ENCODE measurements at places on chromosomes 4 and X.

- no peak for DNase-seq
Measured at GRCh38 chr4:139525414-139525813, 30.6 kb downstream of the SETD7 start.

GRCh38 chr4:115376866-115377265 is 263.4 kb upstream of the NDST4 start:
- no peak for DNase-seq

GRCh38 chrX:11040405-11040804 is 70.7 kb upstream of the HCCS start:
- no peak for DNase-seq

- DNase-seq: peak; percentile 43
Measured at GRCh38 chr4:185115827-185116232, 27.2 kb upstream of the SLC25A4 start.

DNA sequence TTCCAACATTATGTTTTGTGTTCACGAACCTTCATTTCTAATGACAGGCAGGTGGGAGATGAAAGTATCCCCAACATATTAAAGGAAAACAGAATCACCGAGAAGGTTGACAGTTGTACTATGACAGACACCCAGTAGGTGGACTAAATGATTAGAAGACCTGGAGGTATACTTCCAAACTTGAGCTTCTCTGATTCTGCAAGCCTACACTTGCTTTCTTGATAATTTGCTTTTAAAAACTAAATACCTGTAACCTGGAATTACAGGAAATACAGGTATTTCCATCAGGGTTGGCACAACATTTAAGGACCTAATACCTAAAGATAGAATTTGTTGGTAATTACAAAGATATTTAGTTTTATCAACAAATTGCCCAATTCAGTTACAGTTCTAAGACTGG is 43.4 kb downstream of the C4orf51 start:
- no peak for DNase-seq

DNA sequence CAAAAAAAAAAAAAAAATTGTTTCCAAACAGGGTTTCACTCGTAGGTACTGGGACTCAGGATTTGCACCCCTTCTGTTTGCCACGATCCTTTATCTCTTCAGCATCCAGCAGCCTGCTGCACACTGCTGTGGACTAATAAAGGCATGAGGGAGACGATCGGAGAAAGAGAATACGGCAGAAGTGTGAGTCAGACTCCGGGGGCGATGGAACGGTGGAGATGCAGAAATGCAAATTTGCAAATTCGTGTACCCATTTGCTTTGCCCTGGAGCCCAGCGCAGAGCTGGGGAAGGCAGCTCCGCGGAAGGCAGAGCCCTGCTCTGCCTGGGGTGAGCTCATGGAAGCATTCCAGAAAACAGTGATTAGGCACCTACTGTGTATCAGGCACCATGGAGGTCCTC is 270.3 kb downstream of the ASMT start:
- no peak for DNase-seq

GRCh38 chr4:57265831-57266582 is 155.8 kb upstream of the IGFBP7 start:
- DNase-seq: no peak

GRCh38 chr4:138967313-138967712 is 48.3 kb upstream of the NOCT start:
- no peak for DNase-seq

DNA sequence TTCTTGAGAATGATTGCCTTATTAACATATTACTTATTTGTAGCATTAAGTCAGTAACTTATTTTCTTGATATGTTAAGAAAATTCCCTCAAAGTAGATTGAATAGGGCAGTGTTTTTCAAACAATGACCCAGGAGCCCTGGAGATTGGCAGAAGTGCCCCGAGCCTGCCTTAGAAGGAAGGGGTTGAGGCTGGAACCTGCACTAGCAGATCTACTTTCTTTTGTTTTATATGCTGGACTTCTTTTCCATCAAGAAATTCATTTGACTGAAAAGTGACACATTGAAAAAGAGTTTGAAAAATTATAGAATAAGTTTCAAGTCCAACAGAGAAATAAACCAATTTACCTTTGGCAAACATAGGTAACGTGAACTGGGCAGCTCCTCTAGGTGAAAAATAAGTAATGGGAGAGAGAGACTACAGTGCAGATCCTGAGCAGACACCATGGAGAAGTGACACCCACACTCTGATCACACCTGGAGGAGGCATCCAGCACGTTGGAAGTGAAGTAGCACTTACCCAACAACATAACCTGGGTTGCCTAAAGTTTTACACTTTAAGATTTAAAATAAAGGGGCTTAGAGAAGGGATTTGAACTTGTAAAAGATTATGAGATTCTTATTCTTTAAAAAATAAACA is 18.6 kb downstream of the ARSJ start:
- DNase-seq: no peak

- no peak for DNase-seq
Measured at GRCh38 chr4:17173300-17173699, 274.9 kb upstream of the LDB2 start.

DNA sequence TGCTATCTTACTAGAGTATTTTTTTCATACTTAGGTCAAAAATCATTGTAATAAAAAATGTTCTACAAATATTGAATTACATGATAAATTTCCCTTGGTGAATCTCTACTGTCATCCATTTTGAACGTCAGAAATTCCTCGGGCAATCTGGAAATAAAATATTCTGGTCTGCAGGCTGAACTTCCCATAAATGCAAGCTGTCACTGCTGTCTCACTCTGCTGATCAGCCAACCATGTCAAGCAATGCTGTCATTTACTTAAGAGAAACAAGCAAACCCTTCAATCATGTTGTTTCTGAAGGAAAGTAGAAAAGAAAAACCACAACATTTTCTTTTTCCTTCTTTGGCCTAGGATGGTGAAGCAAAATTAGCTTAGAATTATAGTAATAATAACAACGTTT is 514.2 kb upstream of the GALNT7 start:
- no peak for DNase-seq

GRCh38 chrX:18252644-18253359 is 32.1 kb upstream of the BEND2 start:
- no peak for DNase-seq

All from astrocyte of the cerebellum (primary cell).